ENCODE measurements at places on chromosomes 1 and 21.

DNA sequence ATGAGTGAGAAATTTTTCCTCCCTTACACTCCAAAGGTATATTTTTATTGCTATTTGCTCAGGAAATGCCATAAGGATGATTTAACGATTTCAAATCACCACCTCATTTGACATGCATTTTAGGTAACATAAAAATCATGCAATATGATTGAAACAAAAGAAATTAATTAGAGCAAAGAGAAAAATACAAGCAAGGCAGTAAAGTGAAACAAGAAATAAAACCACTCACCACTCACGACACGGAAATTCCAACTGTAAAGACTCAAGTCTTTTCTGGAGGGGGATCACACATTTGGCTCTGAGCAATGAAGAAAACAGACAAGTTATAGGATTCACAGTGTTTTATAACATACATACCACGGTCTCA, 86.8 kb upstream of the ARHGAP29 start:
- DNase-seq = no peak

DNA sequence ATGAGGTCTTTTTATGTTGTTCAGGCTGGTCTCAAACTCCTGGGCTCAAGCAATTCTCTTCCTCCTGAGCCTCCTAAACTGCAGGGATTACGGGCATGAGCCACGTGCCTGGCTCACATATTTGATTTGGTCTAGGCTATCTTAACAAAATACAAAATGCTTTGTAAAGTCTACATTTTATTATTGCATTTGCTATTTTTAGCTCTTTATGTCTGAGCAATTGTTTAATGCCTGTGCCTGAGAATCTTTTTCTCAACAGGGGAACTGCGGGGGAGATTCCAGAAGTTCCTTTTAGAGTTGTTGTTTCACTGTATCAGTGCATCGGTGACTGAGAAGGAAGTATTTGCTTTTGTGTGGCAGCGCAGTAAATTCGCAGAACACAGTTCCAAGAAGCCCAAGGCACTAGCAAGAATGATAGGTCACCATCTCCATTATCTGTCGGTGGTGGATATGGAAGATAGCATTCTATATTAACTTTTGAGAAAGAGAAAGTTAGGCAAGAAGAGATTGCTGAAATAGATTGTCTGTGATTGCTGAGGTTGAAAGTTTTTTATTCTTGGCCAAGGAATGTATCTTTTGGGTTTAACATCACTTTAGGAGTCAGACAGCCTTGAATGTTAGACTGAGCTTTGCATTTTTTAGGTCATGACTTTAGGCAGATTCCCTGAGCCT, 167.3 kb downstream of the PDE4B start:
- DNase-seq = no peak

DNA sequence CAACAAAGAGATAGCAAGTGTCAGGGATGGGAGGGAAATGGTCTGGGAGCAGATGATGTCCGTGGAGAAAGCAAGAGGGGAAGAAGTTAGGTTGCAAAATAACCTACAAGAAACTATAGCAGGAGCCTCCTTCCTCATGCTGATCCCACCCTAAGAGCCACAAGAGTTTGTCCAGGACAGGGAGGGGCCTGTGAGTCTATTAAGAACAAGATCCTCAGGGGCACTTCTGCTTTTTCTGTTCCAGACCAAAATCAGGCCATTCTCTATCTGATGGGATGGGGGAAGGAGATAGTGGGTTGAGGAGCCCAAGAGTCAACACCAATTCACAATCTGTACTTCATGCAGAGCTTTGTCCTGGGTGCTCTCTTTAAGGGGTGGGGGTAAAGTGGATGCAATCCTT, 7.7 kb upstream of the ATP1A4 start:
- DNase-seq = no peak

- DNase-seq = no peak
These were observed 176.3 kb downstream of the LEPR start for GRCh38 chr1:65596768-65597167.

DNA sequence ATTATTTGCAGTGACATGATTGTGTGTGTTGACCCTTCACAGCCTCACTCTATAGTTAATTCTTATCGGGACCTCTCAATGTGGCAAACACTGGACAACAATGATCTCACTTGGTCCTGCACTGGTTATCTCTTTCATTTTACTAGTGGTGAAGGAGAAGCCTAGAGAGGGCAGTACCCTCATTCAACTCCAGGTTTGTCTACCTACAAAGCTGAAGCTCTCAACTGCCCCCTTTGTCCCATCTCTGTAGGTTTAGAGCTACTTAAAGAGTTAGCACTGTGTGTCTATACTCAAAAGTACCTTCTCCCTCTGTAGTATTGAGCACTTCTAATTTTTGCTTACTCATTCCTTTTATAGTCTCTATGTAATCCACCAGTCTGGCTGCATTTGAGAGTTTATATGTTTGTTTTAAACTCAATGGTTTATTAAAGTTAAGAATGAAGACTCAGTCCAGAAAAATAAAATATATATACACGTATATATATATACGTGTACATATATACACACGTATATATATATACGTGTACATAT, 40.9 kb upstream of the BCL9 start:
- no peak for DNase-seq

DNA sequence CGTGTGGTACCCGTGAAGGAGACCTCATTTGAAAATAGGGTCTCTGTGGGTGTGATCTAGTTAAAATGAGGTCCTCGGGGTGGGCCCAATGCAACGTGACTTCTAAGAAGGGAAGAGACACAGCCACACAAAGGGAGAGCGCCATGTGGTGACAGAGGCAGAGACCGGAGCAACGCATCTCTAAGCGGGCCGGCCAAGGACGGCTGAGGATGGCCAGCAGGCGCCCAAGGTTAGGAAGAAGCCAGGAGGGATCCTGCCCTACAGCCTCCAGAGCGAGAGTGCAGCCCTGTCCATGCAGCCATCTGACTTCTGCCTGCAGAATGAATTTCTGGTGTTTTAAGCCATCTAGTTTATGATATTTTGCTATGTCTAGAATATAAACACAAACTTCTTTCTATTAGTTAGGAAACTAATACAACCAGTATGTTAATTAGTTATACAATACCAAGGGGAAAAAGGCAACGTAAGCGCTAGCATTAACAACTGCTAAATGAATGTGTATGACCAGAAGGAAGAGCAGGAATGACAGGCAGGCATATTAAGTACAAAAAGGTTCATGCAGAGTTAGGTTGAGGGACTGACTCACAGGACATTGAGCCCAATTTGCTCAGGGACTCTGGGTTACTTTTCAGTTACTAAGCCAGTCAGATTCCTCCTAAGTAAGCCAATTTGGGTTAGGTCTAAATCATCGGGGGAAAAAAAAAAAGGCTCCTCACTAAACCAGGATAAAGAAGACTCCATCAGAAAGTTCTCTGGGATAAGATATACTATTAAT, 4.1 kb downstream of the CEP104 start:
- DNase-seq = no peak

GRCh38 chr1:23273450-23274133, 56.3 kb upstream of the HTR1D start:
- DNase-seq = no peak

DNA sequence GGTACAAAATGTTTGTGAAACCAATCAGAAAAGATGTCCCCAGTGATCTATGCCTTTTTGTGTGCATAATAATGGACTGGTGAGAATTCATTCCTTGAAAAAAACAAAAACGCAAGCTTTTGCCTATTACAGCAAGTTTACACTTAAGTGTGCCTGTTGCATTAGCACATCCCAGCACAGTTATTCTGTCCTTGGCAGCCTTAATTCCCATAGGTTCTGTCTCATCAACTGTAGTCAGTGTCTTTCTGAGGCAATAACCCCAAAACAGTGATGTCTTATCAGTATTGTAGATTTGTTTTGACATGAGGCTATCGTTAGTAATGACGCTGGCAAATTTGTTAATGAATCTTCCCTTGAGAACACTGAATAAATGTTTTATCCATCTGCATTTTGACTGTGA, 109.9 kb upstream of the KCTD3 start:
- DNase-seq = no peak

GRCh38 chr1:20248971-20249612, 41.6 kb upstream of the VWA5B1 start:
- no peak for DNase-seq

- DNase-seq = peak; percentile 50
These were observed 446.6 kb downstream of the PTPRU start for GRCh38 chr1:29682919-29683295.

DNA sequence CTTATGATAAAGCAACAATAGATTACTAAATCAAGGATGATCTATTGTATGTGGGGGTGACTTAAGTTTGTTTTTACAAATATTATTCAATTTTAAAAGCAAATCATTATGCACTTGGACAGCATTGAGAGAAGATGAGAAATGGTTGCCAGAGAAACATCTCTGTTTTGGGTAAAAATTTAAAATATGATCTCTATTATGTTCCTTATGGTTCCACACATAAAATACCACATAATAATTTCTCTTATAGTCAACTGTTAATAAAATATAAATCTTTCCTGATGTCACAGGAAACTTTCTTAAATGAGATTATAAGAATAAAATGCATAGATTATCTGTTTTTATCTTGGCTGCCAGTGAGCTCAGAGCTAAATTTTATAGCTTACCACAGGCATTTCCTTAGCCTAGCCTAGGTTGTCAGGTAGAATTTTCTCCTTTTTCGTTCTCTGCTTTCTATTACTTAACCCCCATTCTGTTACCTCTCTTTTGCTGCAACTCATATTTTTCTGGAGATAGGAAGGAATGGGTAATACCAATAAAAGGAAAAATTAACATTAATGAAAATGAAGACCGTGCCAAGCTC, 109.7 kb downstream of the TGFB2 start:
- DNase-seq = no peak

GRCh38 chr1:31712630-31713029, 8.8 kb upstream of the COL16A1 start:
- no peak for DNase-seq

DNA sequence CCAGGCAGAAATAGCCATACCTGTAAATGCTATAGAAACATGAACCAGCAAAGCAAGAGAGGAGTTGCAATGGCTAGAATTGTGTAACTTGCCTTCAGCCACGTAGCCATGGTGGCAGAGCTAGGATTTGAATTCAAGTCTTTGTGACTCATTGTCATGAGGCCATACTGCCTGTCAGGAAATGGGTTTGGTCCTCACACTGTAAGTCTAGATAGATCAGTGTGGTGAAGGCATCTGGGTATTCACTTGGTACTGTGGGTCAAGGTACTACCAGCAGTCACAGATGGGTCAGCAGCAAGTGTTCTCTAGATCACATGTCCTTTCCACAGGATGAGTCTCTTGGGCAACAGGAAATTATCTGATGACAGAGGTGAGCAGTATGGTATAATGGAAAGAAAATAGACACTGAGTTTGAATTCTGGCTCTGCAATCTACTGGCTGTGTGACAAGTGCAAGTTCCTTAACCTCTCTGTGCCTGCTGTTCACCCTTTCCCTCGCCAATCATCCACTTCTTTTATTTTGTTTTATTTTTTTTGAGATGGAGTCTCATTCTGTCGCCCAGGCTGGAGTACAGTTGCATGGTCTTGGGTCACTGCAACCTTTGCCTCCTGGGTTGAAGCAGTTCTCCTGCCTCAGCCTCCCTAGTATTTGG, 36.9 kb downstream of the FGGY start:
- DNase-seq = no peak

- DNase-seq = no peak
These were observed 76.5 kb upstream of the ADAMTS5 start for GRCh38 chr21:27043377-27043776.

DNA sequence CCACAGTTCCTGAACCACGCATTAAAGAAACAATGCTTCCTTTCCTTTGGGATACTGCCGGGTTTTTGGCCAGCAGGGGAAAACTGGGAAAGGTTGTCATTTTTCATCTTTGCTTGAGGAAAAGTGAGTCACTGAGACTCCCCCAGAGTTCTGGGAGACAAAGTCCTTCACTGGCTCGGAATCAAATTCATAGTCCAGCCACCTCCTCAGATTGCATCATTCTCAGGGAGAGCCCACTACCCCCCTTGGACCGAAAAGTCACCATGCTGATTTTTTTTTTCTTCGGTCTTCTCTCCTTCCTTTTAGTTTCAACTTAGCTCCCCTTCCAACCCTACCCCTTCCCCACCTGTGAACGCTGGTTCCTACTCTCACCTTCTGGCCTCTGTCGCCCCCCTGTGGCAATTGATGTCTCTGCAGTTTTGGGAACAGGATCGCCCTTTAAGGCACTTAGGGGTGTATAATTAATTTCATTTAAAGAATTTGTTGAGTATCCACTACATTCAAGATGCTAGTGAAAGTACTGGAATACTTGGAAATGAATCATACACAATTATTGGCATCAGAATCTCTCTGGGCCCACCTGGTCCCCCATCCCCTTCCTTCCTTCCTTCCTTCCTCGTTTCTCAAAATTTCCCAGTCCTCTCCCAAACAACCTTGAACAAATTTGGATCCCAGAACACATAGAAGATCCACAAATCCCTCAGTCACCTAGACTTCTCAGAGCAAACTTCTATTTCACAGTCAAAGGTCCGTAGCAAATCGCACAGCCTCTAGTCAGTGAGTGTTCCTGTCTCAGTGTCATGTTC, 6.9 kb downstream of the ACKR1 start:
- DNase-seq = no peak
